ENCODE measurements at places on chromosomes 1 and 21.

GRCh38 chr1:119097380-119097779, 43.1 kb downstream of the WARS2 start:
- DNase-seq: no peak

DNA sequence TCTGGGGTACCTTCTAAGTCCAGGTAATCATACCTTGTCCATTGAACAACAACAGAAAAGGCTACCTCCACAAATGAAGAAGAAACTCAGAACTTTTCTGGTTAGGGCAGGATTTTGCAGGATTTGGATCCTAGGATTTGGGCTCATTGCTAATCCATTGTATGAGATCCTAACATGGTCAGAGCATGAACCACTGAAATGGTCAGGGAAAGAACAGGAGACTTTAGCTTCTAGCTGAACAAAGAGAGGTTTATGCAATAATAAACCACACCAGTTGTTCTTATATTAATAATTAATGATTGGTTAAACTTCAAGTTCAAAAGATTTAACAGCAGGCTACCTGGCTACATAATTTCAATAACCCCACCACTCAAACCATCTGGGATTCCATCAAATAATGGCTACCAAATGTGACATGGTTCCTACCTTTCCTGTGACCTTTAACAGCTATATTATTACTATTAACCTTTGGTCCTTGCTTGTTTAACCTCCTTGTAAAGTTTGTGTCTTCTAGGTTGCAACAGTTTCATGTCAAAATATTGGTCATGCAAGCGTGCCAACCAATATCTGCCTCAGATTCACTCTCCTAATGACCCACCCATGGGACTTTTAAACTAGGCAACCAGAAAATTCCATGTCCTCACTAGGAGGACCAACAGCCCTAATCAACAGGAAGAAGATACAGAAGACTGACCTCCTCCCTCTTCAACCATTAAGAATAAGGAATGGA, 60.6 kb upstream of the USH2A start:
- DNase-seq: no peak

DNA sequence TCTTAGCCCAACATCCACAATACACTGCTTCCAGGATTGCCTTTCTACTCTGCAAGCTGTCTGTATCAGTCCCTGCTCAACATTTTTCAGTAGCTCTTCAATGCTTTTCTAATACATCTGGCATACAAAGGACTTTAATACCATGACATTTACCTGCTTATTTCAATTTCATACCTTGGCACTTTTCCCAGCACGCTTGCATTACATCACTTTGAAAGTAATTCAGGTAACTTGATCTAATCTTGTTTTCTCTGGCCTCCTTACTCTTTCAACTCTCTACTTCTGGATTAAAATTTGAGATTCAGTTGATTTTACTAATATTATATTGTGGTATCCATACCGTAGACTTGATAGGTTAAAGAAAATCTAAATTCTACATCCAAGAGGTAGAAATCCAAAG, 103.0 kb downstream of the PTGS2 start:
- no peak for DNase-seq

DNA sequence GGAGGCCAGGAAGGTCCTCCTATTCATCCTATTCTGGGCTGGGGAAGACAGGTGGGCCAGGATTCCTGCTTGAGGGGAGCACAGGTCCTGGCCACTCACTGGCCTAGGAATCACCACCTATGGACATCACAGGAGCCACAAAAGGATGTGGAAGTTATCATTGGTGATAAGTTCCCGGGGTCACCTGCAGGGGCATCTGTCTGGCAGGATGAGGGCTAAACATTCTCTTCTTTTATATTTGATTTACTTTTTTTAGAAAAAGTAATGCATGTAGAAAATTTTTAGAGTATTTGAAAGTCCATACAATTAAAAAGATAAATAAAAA, 33.2 kb upstream of the KIAA0040 start:
- DNase-seq: no peak

- no peak for DNase-seq
Measured at GRCh38 chr21:44975720-44976555, 36.1 kb downstream of the SLX9 start.

DNA sequence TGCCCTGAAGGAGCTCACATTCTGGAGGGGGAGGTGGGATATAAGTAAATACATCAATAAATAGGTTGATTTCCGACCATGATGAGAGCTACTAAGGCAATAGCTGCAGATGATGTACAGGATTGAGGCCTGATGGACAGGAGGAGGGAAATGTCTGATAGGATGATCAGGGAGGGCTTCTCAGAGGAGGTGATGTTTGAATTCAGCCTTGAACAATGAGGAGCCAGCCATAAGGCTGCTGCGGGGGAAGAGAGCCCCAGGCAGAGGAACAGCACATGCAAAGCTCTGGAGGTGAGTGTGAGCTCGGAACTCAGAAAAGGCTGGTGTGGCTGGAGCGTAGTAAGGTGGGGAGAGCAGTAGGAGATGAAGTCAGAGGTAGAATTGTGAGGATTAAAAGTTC, 411.7 kb downstream of the PTPRU start:
- no peak for DNase-seq

GRCh38 chr21:27359141-27359540, 392.3 kb upstream of the ADAMTS5 start:
- no peak for DNase-seq

GRCh38 chr1:109789551-109790180, 25.9 kb upstream of the EPS8L3 start:
- DNase-seq: no peak

Measured in CD4-positive, alpha-beta T cell treated with Interleukin-17A for 1 hour (primary cell).